ENCODE measurements at places on chromosomes 3 and 15.

DNA sequence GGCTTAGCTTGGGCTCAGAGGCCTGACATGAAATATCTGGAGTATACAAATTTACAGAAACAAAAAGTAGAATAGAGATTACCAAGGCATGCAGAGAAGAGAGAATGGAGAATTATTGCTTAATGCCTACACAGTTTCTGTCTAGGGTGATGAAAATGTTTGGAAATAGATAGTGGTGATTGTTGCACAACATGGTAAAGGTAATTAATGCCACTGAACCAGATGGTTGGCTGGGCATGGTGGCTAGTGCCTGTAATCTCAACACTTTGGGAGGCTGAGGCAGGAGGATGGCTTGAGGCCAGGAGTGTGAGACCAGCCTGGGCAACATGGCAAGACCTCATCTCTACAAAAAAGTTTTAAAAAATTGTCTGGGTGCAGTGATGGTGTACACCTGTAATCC lies 46.6 kb upstream of the OSBPL11 start:
- no peak for DNase-seq

- no peak for DNase-seq
Measured at GRCh38 chr15:77226652-77227051, 155.7 kb upstream of the TSPAN3 start.

GRCh38 chr3:183590442-183590841 lies 34.9 kb upstream of the KLHL6 start:
- no peak for DNase-seq

DNA sequence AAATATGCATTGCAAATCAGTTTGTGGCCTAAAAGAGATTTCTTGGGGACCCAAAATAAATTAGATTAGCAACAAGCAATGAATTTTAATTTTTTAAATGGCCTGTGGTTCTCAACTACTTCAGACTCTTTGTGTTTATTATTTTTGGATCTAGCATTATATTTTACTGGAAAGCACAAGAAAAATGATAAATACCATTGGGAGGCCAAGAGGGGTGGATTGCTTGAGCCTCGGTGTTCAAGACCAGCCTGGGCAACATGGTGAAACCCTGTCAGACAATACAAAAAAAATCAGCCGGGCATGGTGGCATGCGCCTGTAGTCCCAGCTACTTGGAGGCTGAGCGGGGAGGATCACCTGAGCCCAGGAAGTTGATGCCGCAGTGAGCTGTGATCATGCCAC lies 13.6 kb downstream of the LACTB start:
- no peak for DNase-seq

- peak; percentile 77 for DNase-seq
Measured at GRCh38 chr3:16300881-16301359, 35.9 kb downstream of the OXNAD1 start.

GRCh38 chr15:28904541-28905315 lies 19.0 kb downstream of the APBA2 start:
- no peak for DNase-seq

DNA sequence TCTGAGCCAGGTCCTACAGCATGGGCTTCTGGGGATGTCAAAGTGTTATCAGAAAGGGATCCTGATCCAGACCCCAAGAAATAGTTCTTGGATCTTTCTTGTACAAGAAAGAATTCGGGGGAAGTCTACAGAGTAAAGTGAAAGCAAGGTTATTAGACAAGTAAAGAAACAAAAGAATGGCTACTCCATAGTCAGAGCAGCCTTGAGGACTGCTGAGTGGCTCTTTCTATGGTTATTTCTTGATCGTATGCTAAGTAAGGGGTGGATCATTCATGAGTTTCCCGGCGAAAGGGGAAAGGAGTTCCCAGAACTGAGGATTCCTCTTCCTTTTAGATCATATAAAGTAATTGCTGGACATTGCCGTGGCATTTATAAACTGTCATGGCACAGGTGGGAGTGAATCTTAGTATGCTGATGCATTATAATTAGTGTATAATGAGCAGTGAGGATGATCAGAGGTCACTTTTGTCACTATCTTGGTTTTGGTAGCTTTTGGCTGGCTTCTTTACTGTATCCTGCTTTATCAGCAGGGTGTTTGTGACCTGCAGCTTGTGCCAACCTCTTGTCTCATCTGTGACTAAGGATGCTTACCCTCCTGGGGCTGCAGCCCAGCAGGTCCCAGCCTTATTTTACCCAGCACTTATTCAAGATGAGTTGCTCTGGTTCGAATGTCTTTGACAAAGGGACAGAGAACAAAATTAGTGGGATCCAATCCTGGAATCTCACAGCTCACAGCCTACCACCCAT lies 41.0 kb downstream of the CRYGS start:
- no peak for DNase-seq

DNA sequence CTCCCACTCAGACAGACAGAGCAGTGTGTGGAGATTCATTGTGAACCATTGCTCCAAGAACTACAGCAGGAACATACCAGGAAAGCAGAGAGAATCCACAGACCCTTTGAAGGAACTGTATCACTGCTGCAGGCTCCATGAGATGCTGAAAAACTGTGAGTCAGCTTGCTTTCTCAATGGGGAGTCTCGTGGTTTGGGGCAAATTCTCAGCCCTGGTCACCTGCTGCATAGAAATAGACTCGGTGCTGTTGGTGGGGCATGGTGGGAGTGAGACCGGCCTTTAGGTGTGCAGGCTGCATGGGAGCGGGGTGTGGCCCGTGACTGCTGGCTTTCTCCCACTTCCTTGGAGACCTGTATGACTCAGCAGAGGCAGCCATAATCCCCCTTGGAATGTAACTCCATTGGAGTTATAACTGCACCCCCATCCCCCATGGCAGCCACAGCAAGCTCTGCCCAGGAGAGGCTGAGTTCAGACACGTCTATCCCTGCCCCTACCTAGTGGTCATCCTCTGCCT lies 35.6 kb downstream of the ALCAM start:
- DNase-seq = no peak

- DNase-seq = peak; percentile 1
Measured at GRCh38 chr3:179956416-179956830, 80.3 kb downstream of the PEX5L start.

DNA sequence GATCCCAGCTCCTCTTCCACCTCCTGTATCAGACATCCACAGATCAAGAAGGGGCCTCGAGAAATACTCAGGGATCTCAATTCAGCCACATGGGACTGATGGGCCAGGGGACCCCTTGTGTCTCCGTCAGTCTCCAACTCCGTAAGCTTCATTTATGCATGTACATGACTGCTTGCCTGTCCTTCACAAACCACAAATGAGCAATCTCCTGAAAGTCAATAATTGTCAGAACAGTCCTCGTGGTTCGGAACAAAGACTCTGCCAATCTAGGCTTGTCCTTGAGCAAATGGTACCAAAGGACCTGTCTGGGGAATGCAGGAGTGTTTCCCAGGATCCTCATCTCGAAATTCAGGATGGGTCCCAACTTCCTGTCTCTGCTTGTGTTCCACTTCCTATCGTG lies 20.8 kb downstream of the SLC12A8 start:
- DNase-seq = no peak

GRCh38 chr15:48940508-48940907 lies 23.2 kb downstream of the SHC4 start:
- no peak for DNase-seq

GRCh38 chr3:160820022-160820421 lies 64.0 kb downstream of the PPM1L start:
- DNase-seq = no peak

- no peak for DNase-seq
Measured at GRCh38 chr3:170046269-170047132, 8.7 kb downstream of the GPR160 start.

- peak; percentile 69 for DNase-seq
Measured at GRCh38 chr3:119559441-119559963, at the start of gene CD80. Gene CD80 (minus strand): TSS chr3:119559614. CDS start chr3:119557728, 1,886 bp downstream.

DNA sequence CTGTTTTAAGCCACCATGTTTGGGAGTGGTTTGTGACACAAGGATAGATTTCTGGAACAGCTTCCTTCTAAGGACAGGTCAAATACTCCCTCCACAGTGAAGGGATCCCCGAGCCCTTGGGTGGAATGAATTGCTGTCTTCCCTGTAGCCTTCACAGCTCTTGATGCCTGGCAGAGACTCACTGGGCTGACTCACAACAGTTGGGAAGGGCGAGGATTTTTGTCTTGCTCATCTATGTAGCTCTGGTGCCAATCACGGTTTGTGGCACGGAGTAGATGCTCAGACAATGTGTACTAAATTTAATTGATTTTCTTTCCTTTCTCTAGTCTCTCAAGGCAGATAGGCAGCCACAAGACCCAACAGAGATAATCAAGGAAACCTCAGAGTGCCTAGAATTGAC lies 27.0 kb downstream of the CRYGS start:
- no peak for DNase-seq

- DNase-seq = no peak
Measured at GRCh38 chr3:114718071-114718897, 424.5 kb downstream of the TIGIT start.

DNA sequence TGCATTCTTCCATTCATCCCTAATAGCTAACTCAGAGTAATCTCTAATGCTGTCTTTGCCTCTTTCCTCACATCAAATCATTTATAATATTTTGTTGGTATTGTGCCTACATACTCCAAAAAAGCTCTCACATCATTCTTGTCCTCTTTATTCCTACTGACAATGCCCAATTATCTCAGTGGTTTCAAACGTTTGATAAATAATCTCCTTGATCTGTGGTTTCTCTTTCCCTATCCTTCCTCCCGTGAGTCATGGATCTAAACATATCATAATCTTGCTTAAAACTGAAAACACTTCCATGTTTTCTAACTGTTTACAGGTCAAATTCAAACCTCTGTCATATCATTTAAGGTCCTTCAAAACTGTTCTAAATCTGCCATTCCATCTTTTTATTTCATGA lies 115.1 kb downstream of the CNTN6 start:
- no peak for DNase-seq

GRCh38 chr3:33385423-33385822 lies 54.8 kb downstream of the UBP1 start:
- DNase-seq = peak; percentile 5

GRCh38 chr3:124826703-124827102 lies 60.5 kb downstream of the ITGB5 start:
- DNase-seq = no peak

DNA sequence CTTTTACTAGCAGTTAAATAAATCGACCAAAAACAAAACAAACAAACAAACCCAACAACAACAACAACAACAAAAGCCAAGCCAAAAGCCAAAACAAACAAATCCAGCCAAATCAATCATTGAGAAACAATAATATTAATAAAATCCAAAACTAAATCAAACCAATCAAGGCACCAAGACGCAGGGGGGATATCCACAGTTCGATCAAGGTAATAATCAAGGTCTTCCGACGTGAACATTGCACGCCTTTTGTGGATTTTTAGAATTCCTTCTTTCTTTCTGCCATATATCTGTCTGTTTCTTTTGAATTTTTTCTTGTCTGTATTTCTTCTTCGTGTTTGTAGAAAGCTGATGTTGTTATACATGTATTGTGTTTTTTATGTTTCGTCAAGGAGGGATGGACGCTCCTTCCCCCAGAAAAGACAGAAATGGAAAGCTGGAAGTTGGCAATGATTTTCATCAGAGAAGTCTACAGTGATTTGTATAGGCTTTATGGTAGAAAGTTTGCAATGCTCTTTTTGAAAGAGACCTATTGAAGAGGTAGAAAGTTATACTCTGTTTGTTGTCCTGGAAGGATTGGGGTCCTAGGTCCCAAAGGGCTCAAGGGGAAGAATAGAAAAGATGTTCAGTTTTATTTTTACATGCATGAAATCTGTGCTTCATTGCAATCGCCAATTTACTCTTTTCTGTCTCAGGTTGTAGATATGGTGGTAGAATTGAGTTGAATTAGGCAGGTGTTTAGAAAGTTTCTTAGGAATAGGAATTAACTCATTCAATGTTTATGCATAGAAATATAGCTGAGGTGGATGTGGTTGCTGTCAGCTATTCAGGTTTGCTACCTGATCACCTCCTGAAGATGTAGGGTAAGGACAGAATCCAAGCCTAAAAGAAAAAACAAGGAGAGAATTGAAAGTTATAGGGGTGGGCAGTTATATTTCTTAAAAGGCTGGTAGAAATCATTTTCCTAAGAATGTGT lies 1.2 kb downstream of the ARPP21 start:
- no peak for DNase-seq

DNA sequence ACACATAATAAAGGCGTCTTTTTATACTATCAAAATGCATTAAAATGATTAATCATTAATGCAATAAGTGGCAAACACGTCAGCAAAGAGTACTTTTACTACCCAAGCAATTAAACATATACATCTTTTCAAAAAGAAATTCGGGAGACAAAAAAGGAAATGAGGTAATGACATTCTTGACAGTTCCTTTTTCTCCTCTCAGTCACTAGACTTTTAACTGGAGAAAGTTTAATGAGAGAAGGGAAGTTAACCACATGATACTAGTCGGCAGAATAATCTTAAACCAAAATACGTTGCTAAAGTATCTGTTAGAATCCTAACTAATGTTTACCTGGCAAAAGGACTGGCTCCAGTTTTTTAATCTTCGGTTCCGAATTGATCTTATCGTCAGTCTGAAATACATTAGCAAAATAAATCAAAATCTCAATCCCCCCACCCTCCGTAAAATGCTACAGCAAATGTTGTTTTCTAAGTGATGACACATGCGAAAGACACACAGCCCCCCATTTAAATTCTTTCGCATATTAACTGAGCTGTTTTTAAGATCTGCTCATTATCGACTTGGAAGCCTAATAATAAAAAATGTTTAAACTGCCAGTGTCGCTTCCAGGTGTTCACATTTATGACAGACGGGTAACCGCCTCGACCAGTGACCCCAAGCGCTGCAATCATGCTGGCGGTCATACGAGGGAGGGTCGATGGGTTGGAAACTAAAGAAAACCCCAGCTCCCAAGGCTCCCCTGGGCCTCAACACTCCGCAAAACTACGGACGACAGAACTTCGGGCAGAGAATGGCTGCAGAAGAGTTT lies 778 bp downstream of the MTMR10 start:
- DNase-seq = no peak

DNA sequence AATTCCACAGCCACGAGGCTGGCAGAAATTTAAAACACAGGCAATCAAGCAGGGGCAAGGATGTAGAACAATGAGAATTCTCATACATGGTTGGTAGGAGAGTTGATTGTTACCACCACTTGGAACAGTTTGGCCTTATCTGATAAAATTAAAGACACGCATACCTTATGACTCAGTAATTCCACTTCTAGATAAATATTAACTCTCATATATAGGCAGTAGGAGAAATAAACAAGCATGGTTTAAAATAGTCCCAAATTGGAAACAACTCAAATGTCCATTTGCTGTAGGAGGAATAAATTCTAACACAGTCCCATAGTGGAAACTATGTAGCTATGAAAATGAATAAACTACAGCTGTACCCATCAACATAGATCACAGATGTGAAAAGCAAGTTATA lies 42.3 kb upstream of the USP3 start:
- DNase-seq = no peak

GRCh38 chr15:33116198-33116597 lies 78.3 kb downstream of the FMN1 start:
- DNase-seq = no peak

GRCh38 chr15:25397100-25397499 lies 41.7 kb downstream of the UBE3A start:
- DNase-seq = no peak
